ENCODE measurements at places on chromosomes 7 and 10.

DNA sequence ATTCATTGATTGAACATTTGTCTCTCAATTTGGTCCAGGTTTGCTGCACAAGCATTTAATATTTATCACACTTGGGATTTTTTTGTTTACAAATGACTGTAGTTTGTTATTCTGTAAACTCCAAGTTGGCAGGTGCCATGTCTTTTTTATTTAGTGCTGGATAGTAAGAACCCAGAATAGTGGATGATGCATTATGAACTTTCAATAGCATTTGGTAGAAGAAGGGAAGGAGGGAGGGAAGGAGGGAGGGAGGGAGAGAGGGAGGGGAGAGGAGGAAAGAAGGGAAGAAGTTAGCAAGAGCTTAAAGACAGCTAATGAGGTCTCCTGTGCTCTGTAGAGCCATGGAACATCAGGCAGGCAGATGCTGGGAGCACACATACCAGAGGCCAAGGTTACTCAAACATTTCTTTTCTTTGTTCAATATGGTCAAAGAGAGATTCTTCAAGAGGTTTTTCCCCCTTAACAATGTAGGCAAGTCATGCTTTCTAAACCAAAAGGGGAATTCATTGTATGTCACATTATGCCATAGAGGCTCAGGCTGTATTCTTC lies 25.8 kb upstream of the PDK4 start:
- DNase-seq: no peak

DNA sequence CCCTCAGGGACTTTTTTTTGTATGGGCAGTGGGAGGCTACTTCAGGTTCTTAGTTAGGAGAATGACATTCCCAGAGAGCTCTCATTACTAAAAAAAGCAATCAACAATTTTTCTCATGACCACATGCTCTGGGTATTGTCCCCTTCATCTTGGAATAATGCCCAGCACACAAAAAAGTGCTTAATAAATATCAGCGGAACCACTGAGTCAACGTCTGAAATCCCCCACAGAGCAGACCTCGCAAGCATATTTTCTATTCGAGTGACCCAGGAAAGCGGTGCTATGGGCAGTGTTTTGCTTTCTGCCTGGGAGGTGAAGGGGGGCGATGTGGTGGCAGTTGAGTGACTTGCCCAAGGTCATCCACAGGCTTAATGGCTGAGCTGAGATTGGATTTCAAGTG lies 493.4 kb upstream of the ZMIZ1 start:
- DNase-seq: no peak

GRCh38 chr10:113520690-113521474 lies 32.0 kb upstream of the HABP2 start:
- peak; percentile 87 for DNase-seq

GRCh38 chr7:7662527-7662926 lies 22.0 kb downstream of the UMAD1 start:
- DNase-seq: no peak
